ENCODE measurements at places on chromosomes 7 and 10. TPM values are rescaled to one million over a fixed set of nuclear protein-coding genes. Genes with fewer than 3 reads are reported as not detected.
A peak's percentile ranks its signal among the peaks of the same experiment; 100 is the strongest.

The SLC39A12 gene
- not detected for total RNA-seq

The LRRN3 gene
- not detected for total RNA-seq

The HERPUD2 gene
- total RNA-seq, result 30.6 TPM

GRCh38 chr10:100553929-100554328 lies 18.2 kb downstream of the HIF1AN start:
- DNase-seq, result no peak

The NANOS1 gene
- total RNA-seq, result 2.3 TPM

- DNase-seq, result no peak
Measured at GRCh38 chr7:113486548-113486947, 368.2 kb upstream of the SMIM30 start.

GRCh38 chr7:120783273-120783672 lies 74.7 kb downstream of the TSPAN12 start:
- no peak for DNase-seq

DNA sequence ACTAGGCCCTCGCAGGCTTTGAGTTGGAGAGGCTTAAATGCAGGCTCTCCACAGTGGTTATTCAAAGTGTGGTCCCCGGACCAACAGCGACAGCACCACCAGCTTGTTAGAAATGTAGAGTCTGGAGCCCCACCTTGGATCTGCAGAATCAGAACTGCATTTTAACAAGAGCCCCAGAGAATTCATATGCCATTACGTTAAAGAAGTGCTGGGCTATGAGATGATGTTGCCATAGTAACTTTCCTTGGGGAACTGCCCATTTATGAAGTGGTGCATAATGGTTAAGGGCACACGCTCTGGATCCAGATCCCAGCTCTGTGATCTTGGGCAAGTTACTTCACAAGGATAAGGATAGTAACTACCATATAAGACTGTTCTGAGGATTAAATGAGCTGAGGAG lies 48.9 kb downstream of the ZCCHC24 start:
- DNase-seq, result no peak

DNA sequence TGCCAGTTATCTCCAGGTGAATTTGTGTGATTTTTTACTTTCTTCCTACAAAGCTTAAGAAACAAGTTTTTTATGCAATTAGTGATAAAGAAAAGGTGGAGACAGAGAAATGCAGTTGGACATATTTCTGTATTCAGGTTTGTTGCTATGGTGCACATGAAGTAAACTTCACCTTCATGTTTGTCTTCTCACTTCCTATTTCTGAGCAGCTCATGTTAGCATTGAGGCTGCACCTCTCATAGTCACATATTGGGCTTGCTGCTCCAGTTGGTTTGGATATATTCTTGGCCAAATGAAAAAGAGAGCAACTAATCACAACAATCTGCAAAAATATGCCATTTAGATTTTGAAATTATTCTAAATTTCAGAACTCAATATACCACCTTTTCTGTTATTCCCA lies 475.6 kb upstream of the ZWINT start:
- DNase-seq, result no peak

The ZC3HAV1L gene
- total RNA-seq, result 14.8 TPM

DNA sequence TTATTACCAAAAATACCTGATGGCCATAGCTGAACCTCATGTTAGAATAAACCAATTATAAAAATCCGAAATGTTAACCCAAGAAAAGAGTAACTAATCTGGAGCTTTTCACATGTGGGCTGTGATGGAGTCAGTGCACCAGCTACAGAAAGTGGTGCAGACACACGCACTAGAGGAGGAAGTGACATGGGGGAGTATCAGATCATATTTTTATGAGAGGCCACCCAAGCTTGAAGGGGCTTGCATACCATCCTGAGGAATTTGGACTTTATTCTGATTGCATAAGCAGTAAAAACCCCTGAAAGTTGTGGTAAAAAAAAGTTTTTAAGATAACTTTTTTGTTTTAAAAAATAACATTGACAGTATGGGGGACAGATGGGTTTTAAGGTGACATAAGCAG lies 1148.5 kb upstream of the CELF2 start:
- DNase-seq, result no peak

DNA sequence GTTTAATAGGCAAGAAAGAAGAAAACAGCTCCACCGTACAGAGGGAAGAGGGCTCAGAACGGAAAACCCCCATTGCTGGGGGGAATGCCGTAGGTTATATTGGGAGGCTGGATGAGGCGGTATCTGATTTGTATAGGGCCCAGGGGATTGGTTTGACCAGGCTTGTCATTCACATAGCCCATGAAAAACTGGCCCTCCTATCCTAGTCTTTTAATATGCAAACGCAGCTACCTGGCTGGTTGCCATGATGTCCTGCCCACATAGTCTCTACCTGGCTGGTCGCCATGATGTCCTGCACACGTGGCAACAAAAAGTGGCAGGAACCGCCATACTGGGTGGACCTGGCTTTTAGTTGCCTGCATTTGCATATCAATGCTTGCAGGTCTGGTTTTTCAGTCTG lies 84.7 kb downstream of the AUTS2 start:
- no peak for DNase-seq

DNA sequence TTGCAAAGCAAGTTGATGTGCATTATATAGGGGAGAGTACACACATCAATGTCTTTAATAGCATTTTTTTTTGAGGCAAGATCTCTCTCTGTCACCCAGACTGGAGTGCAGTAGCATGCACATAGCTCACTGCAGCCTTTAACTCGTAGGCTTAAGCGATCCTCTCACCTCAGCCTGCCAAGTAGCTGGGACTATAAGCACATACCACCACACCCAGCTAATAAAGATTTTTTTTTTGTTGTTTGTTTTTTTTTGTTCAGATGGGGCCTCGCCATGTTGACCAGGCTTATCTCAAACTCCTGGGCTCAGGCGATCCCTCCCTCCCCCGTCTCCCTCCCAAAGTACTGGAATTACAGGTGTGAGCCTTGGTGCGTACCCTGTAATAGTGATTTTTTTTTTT lies 1.5 kb downstream of the UMAD1 start:
- no peak for DNase-seq

DNA sequence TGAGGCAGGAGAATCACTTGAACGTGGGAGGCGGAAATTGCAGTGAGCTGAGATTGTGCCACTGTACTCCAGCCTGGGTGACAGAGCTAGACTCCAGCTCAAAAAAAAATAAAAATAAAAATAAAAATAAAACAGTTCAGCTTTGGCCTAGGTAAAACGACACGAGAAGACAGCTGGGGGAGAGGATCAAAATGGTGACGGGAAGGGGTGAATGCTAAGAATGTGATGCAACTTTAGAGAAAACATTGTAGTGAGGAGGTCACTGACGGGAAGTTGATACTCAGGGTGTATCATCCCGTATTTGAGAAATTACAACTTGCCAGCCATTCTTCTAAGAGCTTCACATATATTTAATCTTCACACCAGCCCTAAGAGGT lies 1.1 kb downstream of the NDST2 start:
- no peak for DNase-seq

- DNase-seq, result no peak
Measured at GRCh38 chr7:40629891-40630290, 495.1 kb downstream of the SUGCT start.

DNA sequence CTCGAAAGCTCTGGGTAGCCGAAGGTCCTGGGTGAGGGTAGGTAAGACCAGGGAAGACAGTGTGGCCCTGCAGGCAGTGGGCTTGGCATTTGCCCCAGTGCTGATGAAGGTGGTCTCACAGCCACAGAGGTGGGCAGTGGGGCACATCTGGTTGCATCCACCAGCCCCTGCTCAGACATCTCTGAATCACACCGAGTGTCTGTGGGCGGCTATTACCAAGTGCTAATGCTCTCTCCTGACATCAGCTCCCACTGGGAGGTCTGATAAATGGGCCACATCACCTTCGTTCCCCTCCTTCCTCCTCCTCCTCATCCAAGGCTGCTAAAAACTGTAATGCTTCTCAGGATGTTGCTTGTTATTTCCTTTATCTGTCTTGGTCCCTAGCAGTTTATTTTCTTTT lies 330.9 kb upstream of the COBL start:
- no peak for DNase-seq

- peak; percentile 99 for DNase-seq
Measured at GRCh38 chr10:73997787-73998622, at the start of gene VCL. Gene VCL, plus strand, starts transcription at chr10:73998116. Its CDS starts 92 bp downstream, at chr10:73998208.

GRCh38 chr7:31019509-31019908 lies 32.6 kb upstream of the ADCYAP1R1 start:
- DNase-seq, result no peak

DNA sequence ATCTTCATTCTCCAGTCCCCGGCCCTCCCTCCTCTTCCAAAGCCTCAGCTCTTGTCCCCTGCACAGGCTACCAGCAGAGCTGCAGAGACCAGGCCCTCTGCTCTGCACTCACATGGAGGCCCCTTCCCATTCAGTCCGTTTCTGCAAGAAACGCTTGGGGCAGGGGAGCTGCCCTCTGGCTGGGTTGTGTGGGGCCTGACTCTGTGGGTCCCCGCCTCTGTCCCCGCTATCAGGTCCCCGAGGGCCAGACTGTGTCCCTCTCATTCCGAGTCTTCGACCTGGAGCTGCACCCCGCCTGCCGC lies 1.5 kb downstream of the PCOLCE start:
- no peak for DNase-seq

The ADIRF gene
- 57.0 TPM for total RNA-seq

The IFIT1B gene
- total RNA-seq, result not detected

The HGF gene
- total RNA-seq, result not detected

DNA sequence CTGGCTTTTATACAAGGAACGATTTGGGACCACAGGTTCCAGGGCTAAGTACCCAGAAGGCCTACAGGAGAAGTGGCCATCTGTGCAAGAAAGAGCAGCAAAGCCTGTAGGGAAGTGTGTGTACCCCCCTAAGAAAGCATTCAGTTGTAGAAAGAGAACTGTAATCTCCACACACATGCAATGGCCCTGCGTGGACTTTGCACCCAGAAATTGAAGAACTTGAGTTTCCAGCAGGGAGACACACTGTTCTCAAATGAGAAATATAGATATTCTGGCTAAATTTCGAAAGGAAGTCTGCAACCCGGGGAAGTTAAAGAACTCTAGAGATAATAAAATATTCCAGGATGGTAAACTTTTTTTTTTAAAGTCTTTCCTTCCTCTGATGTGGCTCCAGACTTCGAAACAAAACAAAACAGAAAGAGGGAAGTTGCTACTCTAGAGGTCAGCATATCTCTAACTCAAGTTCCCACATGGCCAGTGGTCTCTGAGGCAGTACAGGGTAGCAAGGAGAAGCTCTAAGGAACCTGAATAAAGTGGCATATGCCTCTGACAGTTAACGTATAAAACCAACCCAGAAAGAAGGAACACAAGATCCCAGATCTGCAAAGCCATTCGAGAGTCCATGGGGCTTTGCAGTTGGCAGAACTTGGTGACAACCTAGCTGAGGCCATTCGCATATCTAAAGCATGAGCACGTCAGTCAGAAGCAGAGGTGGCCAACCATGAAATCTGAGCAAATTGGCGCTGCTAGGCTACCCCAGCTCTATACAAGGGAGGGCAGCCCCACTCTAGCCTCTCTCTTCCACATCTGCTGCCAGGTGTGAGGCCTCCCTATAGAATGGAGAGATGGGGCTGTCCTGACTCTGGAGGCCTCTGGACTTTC lies 56.6 kb downstream of the ELMO1 start:
- no peak for DNase-seq

The ACSM6 gene
- total RNA-seq, result not detected

- no peak for DNase-seq
Measured at GRCh38 chr7:2528481-2529095, 9.0 kb downstream of the LFNG start.

DNA sequence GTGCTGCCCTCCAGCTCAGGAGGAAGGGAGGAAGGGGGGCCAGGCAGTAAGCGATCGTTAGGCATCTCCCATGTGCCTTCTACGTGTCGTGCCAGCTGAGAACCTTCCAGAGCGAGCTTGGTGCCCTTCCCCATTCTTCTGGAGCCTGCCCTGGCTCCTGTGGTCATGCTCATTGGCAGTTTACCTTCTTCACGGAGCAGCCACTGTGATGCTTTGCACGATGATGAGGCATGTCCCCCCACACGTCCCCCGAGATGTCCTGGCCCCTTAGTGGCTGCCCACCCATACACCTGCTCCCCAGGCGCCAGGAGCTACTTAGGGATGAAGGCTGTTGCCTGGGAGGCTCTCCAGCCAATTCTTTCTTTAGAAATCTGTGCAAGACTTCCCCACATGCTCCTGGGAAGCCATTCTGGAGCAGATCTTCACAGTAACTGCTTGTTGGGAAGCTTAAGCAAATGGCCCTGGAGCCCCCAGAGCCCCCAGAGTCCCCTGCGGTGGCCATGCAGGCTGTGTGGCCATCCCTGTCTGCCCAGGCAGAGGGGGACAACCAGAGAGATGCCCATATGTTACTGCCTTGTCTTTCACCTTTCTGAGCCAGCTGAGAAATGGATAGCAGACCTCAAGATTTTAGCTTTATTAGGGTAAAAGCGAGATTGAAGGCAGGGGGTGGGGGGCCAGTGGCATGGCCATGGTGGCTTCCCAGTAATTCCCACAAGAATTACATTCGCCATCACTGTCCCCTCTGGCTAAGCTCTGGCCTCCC lies 199.0 kb downstream of the EBF3 start:
- no peak for DNase-seq

- DNase-seq, result no peak
Measured at GRCh38 chr7:112638675-112639400, 151.4 kb downstream of the TMEM168 start.

DNA sequence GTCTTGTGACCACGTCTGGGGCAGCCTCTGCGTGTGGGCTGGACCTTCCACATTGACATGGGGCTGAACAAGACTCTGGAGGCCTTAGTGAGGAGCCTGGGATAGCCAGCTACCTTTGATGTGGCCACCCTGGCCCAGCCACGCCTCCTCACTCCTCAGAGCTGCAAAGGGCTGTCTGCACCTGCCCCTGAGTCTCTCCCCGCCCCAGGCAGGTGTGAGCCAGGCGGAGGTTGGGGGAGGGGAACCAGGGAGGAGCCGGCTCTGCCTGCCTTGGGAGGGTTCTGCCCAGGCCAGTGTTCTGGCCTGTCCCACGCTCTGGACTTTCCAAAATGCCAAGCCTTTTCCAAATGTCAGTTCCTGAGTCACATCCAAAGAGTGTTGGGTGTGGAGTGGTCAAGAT lies 72.2 kb downstream of the GTF2IRD1 start:
- DNase-seq, result peak; percentile 93
